ENCODE measurements at places on chromosomes 12 and 14.

DNA sequence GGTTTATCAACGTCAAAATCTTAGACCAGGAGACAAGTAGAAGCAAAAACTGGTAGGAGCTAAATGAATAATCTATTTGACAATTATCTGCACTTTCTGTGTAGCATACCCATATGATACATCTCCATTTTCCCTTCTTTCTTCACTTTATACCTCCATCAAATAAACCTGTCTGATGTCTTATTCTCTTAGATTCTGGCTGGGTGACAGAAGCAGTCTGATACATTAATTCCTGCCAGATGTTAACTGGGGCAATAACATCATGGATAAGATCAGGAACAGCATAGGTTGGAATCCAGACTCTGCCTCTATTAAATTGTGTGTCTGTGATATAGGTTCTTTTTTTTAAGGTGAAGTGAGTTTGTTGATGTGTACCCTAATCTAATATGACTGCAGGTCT is 11.7 kb upstream of the RERG start:
- no peak for DNase-seq

DNA sequence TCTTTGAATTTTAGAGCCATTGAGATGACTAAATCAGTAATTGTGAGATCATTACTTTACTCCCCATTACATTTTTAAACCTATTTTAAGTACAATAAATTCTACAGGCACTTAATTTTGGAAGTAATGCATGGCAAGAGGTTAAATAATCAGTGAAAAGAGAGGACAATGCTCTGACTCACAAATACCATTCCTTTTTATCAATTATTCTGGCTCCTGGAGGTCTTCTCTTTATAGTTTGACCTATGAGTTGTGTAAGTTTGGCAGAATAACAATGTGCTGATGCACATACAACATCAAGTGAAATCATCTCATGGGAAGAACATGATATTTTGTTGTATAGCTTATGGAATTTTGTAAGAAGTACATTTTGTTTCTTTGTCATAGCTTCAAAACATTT is 166.7 kb downstream of the TMTC3 start:
- DNase-seq = no peak

GRCh38 chr12:2854669-2855453 is 2.0 kb downstream of the TEX52 start:
- no peak for DNase-seq

GRCh38 chr12:71942259-71942658 is 3.6 kb downstream of the TPH2 start:
- no peak for DNase-seq

DNA sequence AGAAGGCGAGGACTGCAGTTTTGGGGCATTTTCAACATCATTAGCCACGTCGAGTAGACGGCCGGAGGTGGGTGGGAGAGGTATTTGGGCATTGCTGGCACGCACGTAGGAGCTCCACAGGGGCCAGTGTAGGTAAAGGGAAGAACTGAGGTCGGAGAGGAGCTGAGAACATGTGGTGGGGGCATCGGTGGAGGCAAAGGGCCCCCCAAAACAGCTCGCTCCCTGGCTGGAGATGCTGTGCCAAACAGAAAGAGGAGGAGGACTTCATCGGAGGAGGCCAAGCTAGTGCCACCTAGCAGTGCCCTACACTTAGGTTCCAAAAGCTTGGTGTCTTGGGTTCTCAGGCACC is 52.0 kb upstream of the PPP2R5C start:
- DNase-seq = no peak

All from SW480 (cell line).